Breast epithelium (tissue), 4 donors: ENCODE measurements at places on chromosomes 7 and 10.
A peak's percentile ranks its signal among the peaks of the same experiment; 100 is the strongest.

DNA sequence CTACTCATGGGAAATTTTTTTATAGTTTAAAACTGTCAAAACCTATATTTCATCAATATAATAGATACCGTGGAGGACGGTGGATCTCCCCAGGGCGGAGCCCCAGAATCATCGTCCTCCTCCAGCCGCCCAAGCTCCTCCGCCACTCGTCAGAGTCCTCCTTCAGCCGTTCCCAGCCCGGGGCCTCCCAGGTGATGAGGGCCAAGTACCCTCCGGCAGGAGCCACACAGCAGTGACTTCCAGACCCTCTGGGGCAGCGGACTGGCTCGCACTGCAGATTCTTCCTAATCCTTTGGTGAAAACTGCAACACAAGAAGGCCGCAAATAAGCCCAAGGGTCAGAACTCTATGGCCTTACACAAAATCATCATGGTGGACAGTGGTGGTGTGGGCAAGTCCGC is 26.8 kb upstream of the ABCB5 start:
- no peaks in the 10 kb centered on the region for H3K4me1 ChIP-seq
- H3K27me3 ChIP-seq = no peaks in the 10 kb centered on the region
- no peak overlapping the region for H3K27ac ChIP-seq
- H3K36me3 ChIP-seq = no peaks in the 10 kb centered on the region
- H3K4me3 ChIP-seq = no peak overlapping the region

DNA sequence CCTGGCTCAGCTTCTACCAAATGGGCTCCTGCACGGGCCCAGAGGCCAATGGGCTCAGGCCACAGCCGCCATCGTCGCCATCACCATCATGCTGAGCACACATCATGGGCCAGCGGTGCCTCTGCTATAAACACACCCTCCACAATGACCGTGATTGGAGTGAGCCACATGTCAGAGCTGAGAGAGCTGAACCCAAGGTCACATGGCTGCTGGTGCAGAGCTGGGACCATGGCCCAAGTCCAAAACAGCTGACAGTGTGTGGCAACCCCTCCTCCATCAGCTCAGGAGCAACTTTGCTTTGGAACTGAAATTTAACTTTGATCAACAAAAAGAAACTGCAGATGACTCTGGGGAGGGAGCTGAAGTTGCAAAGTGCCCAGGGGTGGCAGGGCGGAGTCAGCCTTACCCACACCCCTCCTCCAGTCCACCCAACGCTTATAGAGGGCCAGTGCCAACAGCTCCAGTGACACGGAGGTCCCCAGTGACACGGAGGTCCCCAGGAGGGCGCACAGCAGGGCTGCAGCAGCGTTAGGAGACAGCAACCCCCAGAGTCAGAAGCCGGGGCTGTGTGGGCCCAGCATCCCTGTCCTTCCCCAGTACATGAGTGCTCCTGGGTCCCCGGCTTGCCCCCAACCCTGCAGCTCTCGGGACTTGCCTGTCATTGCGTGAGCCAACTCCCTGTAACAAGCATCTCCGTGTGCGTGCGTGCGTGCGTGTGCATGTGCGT is 249.6 kb downstream of the ELFN1 start:
- H3K36me3 ChIP-seq = no peaks in the 10 kb centered on the region
- H3K27ac ChIP-seq = no peak overlapping the region
- no peak for DNase-seq

GRCh38 chr10:122264436-122264835 is 6.7 kb upstream of the BTBD16 start:
- H3K27me3 ChIP-seq = no peaks in the 10 kb centered on the region
- DNase-seq = no peak
- no peak overlapping the region for H3K27ac ChIP-seq
- H3K4me1 ChIP-seq = no peaks in the 10 kb centered on the region

DNA sequence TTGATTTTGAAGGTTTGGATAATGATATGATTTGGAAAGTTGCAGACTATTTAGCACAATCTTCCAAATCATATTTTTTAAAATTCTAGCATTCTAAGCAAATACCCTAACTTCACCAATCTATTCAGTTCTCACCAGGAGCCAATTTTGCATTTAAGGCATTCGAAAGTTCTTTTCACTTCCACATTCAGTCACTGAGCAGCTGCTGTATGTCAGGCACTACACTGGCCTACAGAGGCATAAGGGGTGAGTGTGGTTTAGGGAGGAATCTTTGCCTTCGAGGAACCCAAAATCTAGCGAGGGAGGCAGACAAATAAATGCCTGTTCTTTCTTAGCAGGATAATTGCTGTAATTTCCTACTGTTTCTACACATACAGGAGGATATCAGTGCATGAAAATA is 10.7 kb upstream of the UCN3 start:
- DNase-seq = no peak
- no peak overlapping the region for H3K27ac ChIP-seq
- H3K36me3 ChIP-seq = no peaks in the 10 kb centered on the region
- H3K4me3 ChIP-seq = no peak overlapping the region
- no peaks in the 10 kb centered on the region for H3K27me3 ChIP-seq

DNA sequence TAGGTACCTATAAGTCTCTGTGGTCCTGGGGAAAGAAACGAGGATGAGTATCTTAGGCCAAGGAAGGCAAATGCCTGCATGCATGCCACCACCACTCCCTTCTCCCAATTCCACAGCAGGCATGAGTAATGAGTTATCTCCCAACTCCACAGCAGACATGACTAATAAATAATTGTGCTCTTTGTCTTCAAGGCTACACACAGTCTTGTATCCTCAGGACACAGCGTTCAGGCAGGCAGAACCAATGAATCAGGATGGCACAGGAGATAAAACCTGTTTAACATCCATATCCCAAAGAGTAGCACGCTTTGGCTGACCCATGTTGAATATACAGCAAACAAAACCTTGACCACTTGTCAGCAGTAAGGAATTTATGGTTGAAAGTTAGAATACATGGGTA is 229.7 kb upstream of the NFE2L3 start:
- no peaks in the 10 kb centered on the region for H3K27me3 ChIP-seq
- no peak for DNase-seq
- no peak overlapping the region for H3K27ac ChIP-seq

GRCh38 chr7:141754939-141755338 is 9.0 kb upstream of the TAS2R3 start:
- H3K4me1 ChIP-seq = no peaks in the 10 kb centered on the region
- H3K27ac ChIP-seq = no peak overlapping the region
- no peaks in the 10 kb centered on the region for H3K27me3 ChIP-seq

- H3K4me3 ChIP-seq = peak overlapping the region; percentile 78
- peaks cover 13% of the 10 kb centered on the region for H3K4me1 ChIP-seq
- no peaks in the 10 kb centered on the region for H3K27me3 ChIP-seq
- no peaks in the 10 kb centered on the region for H3K36me3 ChIP-seq
- H3K27ac ChIP-seq = peak overlapping the region; percentile 79
- no peak for DNase-seq
Observed at GRCh38 chr7:91880016-91880412, 488 bp downstream of the MTERF1 start.

DNA sequence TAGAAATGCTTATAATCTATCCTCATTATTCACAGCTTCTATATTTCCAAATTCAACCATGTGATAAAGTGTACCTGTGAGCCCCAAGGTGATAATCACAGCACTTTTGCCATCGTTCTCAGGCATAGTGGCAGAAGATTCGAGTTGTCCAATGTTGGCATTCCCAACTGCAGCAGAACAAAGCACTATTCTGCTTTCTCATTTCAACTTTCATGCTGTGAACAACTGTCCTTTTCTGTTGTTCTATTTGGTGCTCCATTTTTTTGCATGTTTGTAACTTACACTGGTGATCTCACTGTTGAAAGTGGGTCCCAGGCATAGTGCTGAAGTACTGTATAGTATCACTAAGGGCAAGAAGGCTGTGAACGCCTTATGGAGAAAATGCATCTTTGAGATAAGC is 438.2 kb downstream of the PAXIP1 start:
- H3K27ac ChIP-seq = no peak overlapping the region
- no peak overlapping the region for H3K4me3 ChIP-seq
- no peaks in the 10 kb centered on the region for H3K4me1 ChIP-seq
- H3K36me3 ChIP-seq = no peaks in the 10 kb centered on the region

DNA sequence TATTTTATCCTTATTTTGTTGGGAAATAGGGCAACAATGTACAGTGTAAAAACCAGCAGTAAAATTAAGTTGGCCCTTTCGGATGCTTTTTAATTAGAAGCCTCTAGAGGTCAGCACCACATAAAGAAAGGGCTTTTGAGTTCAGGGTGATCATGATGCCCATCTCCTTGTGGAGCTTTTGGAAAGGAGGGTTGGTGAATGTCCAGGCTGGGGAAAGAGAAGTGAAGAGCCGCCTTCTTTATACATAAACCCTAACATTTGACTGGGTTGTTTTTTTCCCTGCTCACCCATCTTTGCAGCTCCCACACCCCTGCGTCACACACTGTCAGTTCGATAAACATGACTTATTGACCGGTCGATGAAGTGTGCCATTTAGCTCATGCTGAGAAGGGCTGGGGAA is 29.8 kb downstream of the MTURN start:
- no peaks in the 10 kb centered on the region for H3K36me3 ChIP-seq
- H3K4me3 ChIP-seq = no peak overlapping the region
- no peaks in the 10 kb centered on the region for H3K4me1 ChIP-seq
- no peak overlapping the region for H3K27ac ChIP-seq

DNA sequence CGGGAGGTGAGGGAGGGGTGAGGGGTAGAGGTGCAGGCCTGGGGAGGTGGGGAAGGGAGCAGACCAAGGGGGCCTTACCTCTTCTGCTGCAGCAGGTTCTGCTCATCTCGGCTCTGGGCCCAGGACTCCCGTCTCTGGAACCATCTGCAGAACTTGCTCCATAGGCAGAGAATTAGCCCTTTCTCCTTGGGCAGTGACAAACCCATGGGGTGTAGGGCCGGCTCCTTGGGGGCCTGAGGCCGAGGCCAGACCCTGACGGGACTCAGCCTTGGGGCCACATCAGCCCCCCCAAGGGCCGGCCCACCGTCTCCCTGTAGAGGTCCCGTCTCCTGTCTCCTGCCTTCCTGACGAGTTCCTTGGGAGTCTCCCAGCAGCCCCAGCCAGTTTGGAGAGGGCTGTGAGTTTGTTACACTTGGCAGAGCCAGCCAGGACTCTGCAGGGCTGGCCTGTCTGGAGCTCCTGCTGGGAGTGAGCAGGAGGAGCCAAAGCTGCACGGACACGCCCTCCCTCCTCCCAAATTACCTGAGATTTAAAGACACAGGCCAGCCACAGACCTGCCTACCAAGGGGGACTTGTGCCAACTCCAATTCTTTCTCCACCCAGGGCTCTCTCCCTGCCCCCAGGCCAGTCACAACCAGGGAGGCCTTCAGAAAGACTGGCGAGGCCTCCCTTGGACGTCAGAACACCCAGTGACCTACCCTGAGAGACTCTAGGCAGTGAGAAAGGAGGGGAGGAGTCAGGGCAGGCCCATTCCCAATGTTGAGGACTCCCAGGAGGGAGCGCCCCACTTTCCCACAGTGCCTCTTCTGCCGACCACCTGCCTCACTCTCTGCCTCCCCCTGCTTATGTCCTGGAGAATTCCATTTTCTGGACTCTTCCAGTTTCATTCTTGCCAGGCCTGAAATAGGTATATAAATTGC is at the start of gene TRPV6:
Gene TRPV6, minus strand, starts transcription at position 435 of the 920 bp plus-strand sequence.
- peak within 1 kb of the TSS; percentile 32 for H3K27ac ChIP-seq
- no peaks in the 10 kb centered on the region for H3K4me1 ChIP-seq
- H3K27me3 ChIP-seq = no peaks in the 10 kb centered on the region
